Effector memory CD4-positive, alpha-beta T cell (primary cell): ENCODE measurements at places on chromosomes 11 and 22.

GRCh38 chr22:28440592-28441390 lies 238.8 kb downstream of the TTC28 start:
- DNase-seq = no peak

DNA sequence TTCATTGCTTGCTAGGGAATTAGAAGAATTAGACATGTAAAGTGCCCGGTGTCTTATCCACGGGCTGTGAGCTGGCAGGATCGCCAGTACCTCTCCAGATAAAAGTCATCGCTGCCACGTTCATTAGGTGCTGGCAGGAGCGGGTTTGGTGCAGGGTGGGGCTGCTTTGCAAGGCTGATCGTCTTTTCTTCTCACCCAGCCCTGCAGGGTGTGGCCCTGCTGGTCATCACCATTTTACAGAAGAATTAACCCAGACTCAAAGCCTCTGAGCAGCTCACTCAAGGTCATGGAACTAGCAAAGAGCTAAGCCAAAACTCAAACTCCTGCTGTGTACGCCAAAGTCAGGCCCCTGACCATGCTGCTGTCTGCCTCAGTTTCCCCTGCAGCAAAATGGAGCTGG lies 6.1 kb upstream of the FGF4 start:
- no peak for DNase-seq

- no peak for DNase-seq
These were observed 12.4 kb upstream of the DRD2 start for GRCh38 chr11:113487622-113488021.

GRCh38 chr11:976431-977160 lies 50.9 kb downstream of the AP2A2 start:
- DNase-seq = no peak

- peak; percentile 58 for DNase-seq
These were observed at the start of gene CD3D for GRCh38 chr11:118342503-118343161. Gene CD3D, minus strand, starts transcription at chr11:118342705. Its CDS starts 98 bp downstream, at chr11:118342607.

DNA sequence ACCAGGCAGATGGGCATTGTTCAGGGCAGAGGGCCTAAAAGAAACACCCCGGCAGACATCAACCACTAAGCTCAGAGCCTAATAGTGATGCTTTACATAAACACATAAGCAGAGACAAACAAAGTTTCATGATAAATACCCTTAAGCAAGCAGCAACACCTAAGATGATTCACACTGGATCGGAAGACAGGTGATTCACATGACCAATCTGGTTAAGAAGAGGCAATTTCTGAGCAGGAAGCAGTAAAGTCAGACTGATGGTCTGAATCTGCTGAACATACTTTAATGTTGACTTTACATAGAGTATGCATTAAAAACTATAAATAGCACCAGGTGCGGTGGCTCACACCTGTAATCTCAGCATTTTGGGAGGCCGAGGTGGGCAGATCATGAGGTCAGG lies 56.1 kb downstream of the SYN3 start:
- no peak for DNase-seq

DNA sequence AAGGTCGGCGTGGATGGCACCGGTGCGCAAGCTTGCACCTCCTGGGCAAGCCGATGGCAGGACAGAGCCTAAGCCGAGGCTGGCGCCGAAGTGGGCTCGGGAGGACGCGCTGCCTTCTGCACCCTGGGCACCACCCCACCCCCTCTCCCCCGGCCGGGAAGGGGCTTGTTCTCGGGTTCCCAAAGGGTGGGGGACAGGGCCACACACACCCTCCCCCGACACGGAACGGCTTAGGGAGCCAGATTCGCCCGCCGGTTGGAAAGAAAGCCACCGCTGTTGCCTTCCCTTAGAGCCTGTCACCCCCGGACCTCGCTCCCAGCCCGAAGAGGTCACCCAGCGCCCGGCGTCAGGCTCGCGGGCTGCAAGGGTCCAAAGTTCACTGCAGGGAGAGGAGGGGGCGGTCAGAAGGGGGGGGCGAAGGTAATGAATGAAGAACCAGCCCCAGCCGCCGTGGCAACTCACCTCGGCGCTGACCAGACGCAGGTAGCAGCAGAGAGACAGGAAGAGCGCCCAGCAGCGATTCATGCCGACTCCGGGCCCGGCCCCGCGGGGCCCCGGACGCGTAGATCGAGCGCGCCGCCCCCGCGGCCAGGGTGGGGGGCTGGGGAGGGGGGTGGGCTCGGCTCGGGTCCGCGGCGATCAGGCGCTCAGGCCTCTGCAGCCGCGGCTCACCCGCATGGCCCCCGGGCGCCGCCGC lies 1.2 kb downstream of the PDGFB start:
- DNase-seq = no peak

- no peak for DNase-seq
These were observed 1.2 kb downstream of the FIBP start for GRCh38 chr11:65886826-65887722.

DNA sequence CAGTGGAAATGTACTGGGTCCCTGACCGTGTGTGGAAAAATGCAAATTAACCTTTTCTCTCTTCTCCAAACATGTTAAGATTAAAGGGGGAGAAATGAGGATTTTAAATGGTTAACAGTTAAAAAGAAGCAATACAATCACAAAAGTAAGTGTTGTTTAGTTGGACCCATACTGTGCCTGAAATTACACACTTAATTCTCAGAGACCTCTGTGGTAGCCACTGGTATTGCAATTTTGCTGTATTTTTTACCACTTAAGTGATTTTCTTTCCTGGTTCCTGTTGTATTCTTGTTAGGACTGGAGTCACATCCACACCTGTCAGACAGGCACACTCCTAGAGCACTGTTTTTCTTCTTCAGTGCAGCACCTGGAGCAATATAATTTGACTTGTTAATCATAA lies 179.6 kb upstream of the PDGFD start:
- no peak for DNase-seq

GRCh38 chr22:44313385-44314006 lies 745 bp upstream of the SHISAL1 start:
- DNase-seq = no peak

DNA sequence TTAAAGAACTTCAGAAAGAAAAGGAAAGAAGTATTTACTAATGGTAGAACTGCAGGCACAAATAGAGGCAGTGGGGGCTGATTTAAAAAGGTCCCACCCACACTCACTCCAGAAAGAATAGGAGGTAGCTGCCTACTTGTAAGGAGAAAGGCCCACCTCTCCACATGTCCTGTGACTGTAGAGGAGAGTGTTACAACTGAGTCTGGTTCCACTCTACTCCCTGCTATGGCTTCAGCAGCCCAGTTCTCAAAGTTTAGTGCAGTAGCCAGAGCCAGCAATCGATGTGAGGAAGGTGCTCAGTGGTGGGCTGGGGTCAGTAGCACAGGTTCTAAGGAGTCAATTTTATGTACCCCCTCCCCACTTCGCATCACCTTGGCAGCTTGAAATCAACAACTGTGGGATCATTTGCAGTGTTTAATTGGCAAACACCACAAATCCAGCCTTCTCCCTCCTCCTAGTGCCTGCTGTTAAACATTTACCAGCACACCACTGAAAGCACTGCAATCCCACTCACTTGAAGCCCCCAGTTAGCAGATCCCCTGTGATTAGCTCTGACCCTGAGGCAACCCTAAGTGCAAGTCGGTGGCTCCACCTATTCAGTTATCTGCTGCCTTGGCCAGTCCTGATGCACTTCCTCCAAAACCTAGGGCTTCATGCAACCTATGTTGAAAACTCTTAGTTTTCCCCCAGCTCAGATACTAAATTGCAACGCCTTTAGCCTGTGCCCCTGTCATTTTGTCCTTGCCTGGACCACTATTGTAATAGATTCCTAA lies 146.6 kb downstream of the BBOX1 start:
- DNase-seq = no peak

- no peak for DNase-seq
These were observed 2.0 kb downstream of the PLXNB2 start for GRCh38 chr22:50305393-50305922.

DNA sequence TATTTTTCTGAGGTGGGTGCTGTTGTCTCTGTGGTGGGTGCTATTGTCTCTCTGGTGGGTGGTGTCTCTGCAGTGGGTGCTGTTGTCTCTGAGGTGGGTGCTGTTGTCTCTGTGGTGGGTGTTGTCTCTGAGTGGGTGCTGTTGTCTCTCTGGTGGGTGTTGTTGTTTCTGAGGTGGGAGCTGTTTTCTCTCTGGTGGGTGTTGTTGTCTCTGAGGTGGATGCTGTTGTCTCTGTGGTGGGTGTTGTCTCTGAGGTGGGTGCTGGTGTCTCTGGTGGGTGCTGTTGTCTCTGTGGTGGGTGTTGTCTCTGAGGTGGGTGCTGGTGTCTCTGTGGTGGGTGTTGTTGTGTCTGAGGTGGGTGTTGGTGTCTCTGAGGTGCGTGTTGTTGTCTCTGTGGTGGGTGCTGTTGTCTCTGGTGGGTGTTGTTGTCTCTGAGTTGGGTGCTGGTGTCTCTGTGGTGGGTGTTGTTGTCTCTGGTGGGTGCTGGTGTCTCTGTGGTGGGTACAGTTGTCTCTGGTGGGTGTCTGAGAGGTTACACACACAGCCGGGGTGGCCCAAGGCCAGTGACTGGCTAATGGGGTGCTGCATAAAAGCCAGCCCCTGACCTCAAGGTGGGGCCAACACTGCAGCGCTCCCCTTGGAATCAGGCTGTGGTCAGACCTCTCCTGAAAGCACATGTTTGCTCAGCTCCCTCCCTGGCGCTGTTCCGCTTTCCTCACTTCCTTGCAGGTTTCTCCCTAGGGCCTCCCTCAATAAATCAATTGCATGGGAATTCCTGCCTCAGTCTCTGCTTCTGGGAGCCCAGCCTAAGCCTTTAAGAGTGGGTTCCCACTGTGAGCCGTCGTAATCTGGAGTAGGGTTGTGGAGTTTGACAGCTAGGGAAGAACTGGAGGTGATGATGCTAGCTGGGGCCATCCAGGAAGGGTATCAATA lies 31.0 kb upstream of the XBP1 start:
- no peak for DNase-seq

GRCh38 chr11:110782616-110783015 lies 70.4 kb upstream of the ARHGAP20 start:
- no peak for DNase-seq

- no peak for DNase-seq
These were observed 28.3 kb upstream of the APOA1 start for GRCh38 chr11:116865696-116866095.
